ENCODE measurements at places on chromosomes 12 and 14.

DNA sequence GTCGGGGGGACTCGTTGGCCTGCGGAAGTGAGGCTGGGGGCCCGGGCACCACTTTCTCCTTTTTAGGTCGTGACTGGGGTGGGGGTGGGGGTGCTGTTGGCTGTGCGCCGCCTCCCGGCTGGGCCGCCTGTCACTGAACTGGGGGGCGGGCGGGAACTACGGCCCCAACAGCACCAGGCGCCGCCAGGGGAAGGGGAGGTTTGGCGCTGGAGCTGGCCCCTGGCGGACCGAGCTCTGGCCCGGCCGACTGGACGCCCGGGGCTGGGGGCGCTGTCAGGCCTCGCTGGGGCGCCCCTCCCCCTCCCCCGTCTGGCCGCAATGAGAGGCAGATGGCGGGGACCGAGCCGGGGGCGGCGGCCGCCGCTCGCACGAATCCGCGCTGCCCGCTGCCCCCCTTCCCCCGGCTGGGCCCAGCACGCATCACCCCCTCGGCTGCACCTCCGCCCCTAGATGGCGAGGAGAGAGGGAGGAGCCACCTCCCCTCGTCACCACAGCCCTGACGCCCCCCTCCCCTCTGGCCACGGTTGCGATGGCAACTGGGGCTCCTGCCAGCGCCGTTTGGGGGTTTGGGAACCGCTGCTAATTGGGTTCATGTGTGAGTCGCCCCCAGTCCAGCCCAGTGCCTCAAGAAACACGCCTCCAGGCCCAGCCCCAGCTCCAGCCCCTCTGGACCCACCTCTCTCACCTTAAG, 723 bp downstream of the NFATC4 start:
- peak; percentile 49 for DNase-seq

DNA sequence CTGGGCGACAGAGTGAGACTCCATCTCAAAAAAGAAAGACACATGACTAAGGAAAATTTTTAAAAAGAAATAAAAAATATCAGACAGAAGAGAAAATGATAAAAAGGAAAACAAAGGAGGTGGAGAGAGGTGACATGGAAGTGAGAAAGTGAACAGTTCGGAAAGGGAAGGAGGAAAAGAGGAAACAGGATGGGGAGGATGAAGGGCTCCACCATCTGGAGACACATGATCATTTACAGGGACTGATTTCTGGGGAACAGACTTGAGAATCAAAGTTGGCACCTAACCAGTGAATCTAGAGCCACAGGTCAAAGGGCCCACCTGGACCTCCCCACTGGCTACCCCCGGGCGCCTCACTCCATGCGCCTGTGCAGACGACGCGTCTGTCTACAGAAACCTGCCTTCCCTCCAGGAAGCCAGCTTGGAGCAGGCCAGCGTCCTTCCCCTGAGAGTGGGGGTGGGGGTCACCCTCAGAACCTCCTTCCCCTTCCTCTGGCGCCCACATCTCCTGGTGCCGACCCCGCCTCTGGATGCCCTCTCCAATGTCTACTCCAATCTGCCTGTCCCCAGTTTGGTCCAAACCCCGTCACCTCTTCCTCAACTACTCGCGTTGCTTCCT, 60.5 kb downstream of the AMN start:
- no peak for DNase-seq

DNA sequence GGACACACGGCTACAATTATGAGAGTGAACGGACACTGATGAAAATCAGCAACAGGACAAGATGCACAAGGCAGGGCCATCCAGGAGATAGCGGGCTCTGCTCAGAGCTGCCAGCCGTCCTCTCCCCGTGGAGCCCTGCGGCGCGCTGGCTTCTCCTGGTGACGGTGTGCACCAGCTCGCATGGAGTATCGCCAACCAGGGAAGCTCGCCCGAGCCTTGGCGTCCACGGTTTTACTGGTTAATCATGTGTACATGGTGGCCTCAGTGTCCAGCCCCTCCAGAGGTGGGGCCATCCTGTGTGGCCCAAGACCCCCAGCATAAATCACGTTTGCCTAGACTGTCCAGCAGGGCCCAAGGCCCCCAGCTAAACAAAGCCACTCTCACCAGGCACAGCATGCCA, 31.2 kb upstream of the DYNC1H1 start:
- DNase-seq = no peak

- DNase-seq = no peak
Observed at GRCh38 chr12:25087596-25087995, 107.4 kb downstream of the DNAI7 start.

DNA sequence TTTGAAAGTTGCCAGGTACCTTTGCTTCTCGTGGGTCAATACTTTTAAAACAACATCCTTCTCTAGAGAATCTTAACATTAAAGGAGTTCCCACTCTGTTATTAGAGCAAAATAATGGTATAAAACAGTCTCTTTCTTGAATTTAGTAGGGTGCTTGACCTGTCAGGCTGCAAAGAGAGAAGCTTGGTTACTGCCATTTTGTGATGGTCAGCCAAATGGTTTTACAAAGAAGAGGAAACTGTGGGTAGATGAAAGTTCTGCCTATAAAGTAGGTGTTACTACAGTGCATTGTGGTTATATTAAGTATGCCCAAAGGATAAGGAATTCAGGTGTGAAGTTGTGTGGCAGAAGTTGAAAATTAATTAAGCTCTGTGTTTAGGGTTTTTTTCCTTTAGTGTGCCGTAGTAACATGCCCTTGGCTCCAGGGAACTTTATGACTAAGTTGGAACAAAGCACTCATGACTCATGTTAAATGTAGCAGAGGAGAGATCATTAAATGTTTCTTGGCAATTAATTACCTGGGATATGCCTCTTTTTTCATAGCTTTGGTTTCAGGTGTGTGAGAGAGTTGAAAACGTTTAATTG, 354.0 kb upstream of the KITLG start:
- no peak for DNase-seq

Data from heart left ventricle (tissue), 16 donors.